EH (cell line): ENCODE measurements at places on chromosomes 13 and 19.
A peak's percentile ranks its signal among the peaks of the same experiment; 100 is the strongest.

- DNase-seq, result no peak
These were observed 1365.0 kb downstream of the EFNB2 start for GRCh38 chr13:105170438-105170837.

DNA sequence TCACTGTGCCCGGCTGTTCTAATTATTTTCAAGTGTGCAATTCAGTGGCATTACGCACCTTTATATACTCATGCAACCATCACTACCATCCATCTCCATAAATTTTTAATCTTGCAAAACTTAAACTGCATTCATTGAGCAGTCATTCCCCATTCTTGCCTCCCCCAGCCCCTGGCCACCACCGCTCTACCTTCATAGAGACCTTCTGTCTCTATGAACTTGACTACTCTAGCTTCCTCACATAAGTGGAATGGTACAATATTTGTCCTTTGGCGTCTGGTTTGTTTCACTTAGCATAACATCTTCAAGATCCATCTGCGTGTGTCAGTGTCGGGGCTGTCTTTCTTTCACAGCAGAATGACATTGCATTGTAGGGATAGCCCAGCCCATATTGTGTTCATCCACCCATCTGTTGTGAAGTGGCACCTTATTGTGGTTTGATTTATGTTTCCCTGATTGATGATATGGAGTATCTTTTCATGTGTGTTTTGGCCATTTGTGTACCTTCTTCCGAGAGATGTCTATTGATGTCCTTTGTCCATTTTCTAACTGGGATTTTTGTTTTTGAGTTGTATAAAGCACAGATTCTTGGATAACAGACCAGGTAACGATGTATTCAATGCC, 64.8 kb upstream of the FLT1 start:
- DNase-seq, result no peak

- peak; percentile 46 for DNase-seq
These were observed 90.2 kb downstream of the ZAR1L start for GRCh38 chr13:32224916-32225315.

GRCh38 chr13:103188713-103189326, 122.6 kb upstream of the SLC10A2 start:
- peak; percentile 7 for DNase-seq

DNA sequence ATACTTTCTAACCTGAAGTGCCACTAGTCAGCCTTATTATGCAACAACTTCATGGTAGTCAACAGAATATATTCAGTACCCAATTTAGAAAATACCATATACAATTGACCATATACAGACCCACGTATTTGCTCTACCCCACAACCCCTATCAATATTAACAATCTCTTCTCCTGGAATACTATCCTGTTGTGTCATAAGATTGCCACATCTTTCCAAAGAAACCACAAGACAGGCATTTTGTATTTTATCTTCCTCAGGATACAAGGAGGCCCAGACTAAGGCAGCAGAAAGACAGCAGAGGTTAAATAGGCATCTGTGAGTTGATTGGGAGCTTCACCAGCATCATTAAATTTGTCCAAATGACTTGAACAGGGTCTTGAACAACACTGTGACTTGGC, 4.5 kb downstream of the SPART start:
- peak; percentile 59 for DNase-seq

DNA sequence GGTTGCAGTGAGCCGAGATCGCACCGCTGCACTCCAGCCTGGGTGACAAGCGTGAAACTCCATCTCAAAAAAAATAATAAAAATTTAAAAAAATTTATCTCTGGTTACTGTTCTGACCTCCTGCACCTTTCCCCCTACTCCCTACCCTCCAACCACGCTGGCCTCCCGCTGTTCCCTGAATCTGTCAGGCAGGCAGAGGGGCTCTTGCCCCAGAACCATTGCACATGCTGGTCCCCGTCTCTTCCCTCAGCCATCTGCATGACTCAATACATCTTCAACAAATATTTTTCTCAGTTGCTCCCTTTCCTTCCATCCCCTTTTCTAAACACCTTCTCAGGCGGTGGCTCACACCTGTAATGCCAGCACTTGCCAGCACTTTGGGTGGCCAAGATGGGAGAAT, 1.1 kb upstream of the FAM187B start:
- DNase-seq, result no peak

GRCh38 chr19:33806434-33806881, 9.8 kb downstream of the KCTD15 start:
- DNase-seq, result no peak

GRCh38 chr13:99302637-99303505, 4.3 kb downstream of the GPR183 start:
- DNase-seq, result no peak

GRCh38 chr19:13652810-13653590, 111.3 kb upstream of the MRI1 start:
- no peak for DNase-seq

- DNase-seq, result peak; percentile 62
These were observed 328.6 kb downstream of the SUCLA2 start for GRCh38 chr13:47672245-47673008.

DNA sequence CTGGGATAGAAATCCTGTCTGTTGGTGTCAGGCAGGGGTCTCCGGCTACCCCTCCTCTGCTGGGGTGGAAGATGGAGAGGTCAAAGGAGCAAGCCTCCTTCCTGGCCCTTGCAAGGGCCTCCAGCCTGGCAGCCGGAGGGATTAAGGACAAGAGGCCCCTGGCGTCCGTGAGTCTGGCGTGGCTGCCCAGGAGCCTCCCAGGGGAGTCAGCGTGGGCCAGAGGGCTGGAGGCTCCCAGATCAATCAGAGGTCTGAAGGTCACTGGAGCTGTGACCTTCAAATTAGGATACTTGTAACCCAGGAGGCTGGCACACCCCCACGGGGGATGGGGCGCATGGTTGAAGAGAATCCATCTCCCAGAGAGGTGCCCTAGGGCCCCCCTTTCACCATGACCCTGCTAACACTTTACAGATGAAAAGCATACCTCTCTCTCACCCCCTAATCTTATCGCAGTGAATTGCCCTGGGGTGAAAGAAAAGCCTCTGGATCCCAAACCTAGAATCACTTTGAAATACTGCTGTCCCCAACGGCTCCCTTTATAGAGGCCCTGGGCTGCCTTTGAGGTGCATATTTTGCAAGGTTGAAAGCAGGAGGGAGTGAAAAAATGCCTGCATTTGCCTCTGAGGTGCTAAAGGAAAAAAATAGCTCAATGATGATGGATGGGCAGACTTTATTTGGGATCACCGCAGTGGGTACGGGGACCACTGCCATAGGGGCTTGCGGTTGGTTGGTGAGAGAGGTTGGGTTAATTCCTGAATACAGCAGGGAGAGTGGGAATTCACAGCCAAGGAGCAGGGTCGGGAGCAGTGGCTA, 44.9 kb upstream of the PEG3 start:
- no peak for DNase-seq

- DNase-seq, result no peak
These were observed 20.9 kb upstream of the DCUN1D2 start for GRCh38 chr13:113511361-113511760.

DNA sequence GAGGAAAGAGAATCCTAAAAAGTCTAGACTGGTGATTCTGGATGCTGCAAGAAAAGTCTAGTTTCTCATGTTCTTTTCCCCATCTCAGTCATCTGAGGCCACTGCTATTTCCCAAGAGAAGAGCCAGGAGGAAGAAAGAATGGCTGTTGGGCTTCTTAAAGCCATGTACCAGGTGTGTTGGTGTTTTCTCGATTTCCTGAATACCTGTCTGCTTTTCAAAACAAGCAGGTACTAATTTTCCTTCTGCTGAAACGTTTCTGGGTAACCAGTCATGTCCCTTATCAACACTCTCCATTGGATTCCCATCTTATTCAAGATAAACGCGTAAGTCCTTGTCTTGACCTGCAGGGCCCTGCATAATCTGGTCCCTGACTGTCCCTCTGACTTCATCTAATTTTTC, 1.1 kb downstream of the ZNF570 start:
- DNase-seq, result no peak
